Thoracic aorta (tissue), 2 donors: ENCODE measurements at places on chromosomes 6 and 20.

DNA sequence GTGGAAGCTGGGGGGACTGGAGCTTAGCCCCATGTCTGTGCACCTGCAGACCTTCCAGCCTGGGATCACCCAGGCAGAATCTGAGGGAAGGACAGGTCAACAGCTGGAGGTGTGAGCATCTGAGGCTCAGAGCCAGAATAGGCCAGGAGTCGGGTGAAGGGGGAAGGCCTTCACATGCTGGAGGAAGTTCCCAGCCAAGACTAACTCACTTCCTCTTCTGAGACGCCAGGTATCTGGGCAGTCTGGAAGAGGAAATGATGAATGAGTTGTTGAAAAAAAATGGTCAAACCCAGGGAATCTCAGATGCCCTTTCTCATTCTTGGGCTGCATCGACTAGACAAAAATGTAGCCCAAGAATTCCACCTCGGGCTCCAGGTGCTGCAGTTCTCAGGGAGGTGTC lies 73.6 kb upstream of the TIAM2 start:
- DNase-seq = no peak

DNA sequence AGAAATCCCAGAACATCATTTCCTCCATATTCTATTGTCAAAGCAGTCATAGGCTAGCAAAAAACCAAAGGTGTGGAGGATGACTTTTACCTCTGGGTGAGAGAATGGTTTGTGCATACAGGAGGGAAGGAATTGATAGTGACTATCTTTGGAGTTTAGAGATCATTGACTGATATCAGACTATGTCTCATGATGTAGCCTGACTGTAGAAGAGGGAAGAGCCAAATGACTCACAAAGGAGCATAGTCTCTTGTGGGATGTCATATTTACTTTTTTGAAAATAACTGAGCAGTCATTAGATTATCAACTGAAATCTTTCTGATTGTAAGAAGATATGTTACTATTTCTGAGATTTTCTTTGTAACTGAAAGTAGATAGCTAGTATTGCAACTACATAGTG lies 158.5 kb downstream of the FLRT3 start:
- no peak for DNase-seq

GRCh38 chr20:9211016-9211760 lies 142.3 kb downstream of the PLCB4 start:
- DNase-seq = no peak

GRCh38 chr20:5074232-5074674 lies 45.5 kb downstream of the PCNA start:
- no peak for DNase-seq

GRCh38 chr20:33622705-33623365 lies 39.3 kb upstream of the C20orf144 start:
- no peak for DNase-seq

GRCh38 chr6:136717716-136717990 lies 74.6 kb downstream of the MAP3K5 start:
- no peak for DNase-seq

- DNase-seq = no peak
These were observed 167.0 kb downstream of the TBX18 start for GRCh38 chr6:84597238-84597875.

GRCh38 chr6:35754452-35755277 lies 17.8 kb downstream of the ARMC12 start:
- DNase-seq = no peak

DNA sequence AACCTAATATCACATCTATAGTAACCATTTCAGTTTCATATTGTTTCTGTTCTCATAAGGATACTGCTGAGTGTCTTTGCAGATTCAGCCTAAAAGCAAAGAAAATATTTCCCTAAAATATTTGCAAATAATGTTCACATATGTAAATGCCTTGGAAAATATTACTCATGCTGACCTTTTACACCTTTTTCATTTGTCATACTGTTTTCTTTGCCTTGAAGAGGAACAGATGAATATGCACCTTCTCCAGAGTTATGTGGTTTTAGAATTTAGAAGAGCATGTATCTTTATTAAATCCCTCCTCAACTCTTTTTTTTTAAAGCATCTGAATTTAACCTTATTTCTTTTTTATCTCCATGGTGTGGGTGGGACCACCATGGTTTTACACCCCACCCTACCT lies 32.5 kb downstream of the NDUFAF5 start:
- no peak for DNase-seq
